ENCODE measurements at places on chromosomes 5 and 9.

GRCh38 chr5:84599964-84600363 is 215.3 kb upstream of the EDIL3 start:
- no peak for DNase-seq

GRCh38 chr9:133532937-133533668 is 1.4 kb upstream of the ADAMTSL2 start:
- peak; percentile 45 for DNase-seq

DNA sequence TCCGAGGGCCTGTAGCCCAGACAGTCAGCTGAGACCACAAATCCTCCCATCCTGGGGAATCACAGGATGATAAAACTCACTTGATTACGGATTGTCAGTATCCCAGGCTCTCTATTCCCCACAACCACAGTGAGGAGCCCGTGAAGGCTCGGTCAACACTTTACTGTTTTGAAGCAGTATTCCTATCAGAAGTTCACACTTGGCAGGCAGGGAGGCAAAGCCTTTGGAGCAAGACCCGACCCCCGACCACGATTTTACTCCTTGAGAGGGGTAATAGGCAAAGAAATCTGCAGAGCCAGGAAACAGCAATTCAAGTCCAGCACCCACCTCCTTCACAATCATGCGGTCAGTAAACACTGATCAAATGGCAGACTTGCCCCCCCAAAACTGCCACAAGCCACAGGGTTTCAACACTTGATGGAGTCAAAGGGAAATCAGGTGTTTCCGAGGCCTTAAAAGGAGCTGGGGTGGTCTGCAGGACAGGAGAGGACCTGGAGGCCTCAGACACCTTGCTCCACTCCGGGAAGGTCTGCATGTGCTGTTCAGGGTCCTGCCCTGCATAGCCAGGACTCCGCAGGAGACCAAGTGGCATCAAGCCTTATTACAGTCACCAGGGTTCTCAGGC is 25.2 kb downstream of the BICD2 start:
- DNase-seq = no peak

DNA sequence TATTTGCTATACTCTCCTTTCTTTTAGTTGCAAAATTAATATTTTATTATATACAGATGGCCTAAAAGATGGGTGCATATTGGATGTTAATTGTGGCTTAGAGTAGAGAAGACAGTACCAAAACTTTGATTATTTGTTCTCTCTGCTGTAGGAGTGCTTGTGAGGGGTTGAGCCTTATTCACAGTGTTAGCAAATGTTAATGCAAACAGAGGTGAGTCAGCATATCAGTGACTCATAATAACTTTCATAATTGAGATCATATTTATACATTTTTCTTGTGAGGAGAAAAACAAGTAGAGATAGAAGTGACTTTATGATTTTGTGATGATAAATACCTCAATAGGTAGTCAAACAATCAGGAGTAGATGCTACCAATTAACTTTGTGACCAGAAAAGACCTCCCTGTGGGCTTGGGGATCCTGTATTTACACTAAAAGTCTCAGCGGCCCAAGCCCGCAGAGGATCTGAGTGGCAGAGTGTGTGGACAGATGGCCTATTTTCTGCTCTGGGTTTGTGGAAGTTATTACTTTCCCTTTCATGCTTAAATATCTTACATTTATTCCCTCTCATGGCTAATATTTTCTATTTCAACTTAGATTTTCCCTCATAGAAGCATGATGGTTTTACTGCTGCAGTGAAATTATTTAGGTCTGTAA is 226.5 kb downstream of the TAF11L14 start:
- DNase-seq = peak; percentile 37

GRCh38 chr5:42612750-42613366 is 143.8 kb upstream of the CCDC152 start:
- no peak for DNase-seq

- no peak for DNase-seq
These were observed 668.7 kb upstream of the ZNF608 start for GRCh38 chr5:125415126-125415525.

DNA sequence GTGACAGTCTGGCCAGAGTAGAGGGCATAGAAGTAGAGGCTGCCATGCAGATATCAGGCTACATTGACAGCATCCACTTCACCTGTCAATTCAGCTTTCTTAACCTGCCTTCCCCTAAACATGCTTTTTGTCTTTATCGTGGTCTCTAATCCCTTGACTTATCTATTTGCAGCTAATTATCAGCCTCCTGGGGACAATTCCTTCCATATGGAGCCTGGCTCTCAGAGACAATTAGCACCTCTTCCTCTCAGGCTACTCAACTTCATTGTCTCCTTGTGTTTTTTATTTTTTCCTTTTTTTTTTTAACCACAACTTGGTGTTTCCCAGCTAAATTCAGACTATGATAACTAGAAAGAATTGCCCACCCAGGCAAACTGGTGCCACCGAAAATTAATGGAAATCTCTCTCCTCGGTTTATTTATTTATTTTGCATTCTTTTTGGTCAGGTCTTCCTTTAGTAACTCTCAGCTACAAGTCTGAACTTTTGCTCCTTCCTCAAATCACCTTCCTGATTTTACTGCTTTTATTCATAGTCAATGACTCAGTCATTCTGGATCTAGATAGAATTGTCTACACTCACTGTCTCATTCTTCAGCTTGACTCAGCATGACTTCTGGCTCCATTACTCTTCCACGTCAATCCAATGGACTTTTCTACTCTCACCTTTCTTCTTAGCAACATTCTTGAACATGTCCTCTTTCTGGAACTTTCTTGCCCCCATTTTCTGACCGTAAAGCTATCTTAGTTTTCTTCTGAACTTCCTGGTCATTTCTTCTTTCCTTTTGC is 63.0 kb upstream of the BASP1 start:
- DNase-seq = peak; percentile 67

- no peak for DNase-seq
These were observed 19.6 kb upstream of the HRH2 start for GRCh38 chr5:175638305-175638704.

Measured in RWPE1 (cell line).